Cardiac ventricle fibroblast (primary cell): ENCODE measurements at places on chromosomes 11 and 22. TPM values are rescaled to one million over a fixed set of nuclear protein-coding genes. Genes with fewer than 3 reads are reported as not detected.

XPNPEP3 gene
- 8.5 and 9.4 TPM in 2 replicates for total RNA-seq

CTSF gene
- total RNA-seq: 105 and 122 TPM in 2 replicates

LMF2 gene
- total RNA-seq: 66.0 and 69.6 TPM in 2 replicates

MIOX gene
- not detected in 2 replicates for total RNA-seq

KCNJ1 gene
- not detected in 2 replicates for total RNA-seq

INPPL1 gene
- 34.1 and 42.9 TPM in 2 replicates for total RNA-seq

BRSK2 gene
- not detected in 2 replicates for total RNA-seq

GPR83 gene
- total RNA-seq: not detected in 2 replicates

CDC42EP1 gene
- 67.3 and 73.9 TPM in 2 replicates for total RNA-seq

GGT1 gene
- total RNA-seq: 0.44 and 0.69 TPM in 2 replicates

KDM4E gene
- not detected in 2 replicates for total RNA-seq

MMP26 gene
- total RNA-seq: not detected in 2 replicates

AAMDC gene
- total RNA-seq: 45.7 and 54.2 TPM in 2 replicates

PTPRCAP gene
- total RNA-seq: not detected in 2 replicates

OR4C13 gene
- total RNA-seq: not detected in 2 replicates

RFPL1 gene
- total RNA-seq: not detected in 2 replicates

VSIG2 gene
- not detected in 2 replicates for total RNA-seq

SLC5A1 gene
- total RNA-seq: not detected in 2 replicates

TNNT3 gene
- total RNA-seq: 2.9 and 7.9 TPM in 2 replicates

TRPC6 gene
- total RNA-seq: 0.05 and 0.06 TPM in 2 replicates

NCAM1 gene
- total RNA-seq: 0.05 and 0.06 TPM in 2 replicates
